ENCODE measurements at places on chromosomes 16 and 17.
A peak's percentile ranks its signal among the peaks of the same experiment; 100 is the strongest.

DNA sequence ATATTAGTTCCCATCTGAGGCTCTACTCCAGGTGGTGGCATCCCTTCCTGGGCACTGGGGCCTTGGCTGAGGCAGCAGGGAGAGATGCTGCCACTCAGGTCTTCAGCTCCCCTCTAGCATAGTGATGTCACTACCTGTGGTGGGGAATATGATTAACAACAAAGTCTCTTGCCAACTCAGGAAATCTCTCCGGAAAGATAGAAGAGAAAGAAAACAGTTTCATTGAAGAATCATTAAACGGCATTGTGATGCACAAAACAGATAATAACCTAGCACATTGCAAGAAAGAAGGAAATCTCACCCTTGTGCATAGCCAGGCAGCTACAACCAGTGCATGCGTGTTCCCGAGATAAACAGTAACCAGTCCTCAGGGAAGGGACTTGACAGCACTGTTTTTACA, 12.2 kb upstream of the ZNF267 start:
- DNase-seq: no peak

DNA sequence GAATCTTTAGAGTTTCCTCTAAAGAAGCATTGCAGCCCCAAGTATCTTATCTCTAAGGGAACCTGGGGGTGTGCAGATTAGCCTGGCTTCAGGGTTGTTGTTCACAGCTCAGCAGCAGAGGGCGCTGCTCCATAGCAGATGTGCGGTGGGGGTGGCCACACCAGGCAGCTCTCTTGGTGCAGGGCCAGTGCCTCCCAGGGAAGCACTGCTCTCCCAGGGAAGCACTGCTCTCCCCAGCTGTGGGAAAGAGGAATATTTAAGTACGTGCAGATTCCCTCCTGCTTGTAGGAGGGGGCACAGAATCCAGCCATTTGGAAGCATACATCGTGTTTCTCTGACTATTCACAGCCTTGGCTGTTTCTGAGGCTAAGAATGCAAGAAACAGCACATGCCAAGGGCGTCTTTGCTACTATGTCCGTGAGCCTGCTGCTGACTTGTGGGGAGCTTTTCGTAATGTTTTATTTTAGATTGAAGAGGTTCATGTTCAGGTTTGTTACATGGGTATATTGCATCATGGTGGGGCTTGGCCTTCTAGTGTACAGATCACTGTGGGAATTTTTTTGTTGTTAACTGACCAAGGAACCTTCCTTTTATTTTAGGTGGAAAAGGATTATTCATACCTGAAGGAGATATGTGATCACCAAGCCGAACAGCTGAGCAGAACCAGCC, 217.8 kb downstream of the SPECC1 start:
- peak; percentile 57 for DNase-seq

DNA sequence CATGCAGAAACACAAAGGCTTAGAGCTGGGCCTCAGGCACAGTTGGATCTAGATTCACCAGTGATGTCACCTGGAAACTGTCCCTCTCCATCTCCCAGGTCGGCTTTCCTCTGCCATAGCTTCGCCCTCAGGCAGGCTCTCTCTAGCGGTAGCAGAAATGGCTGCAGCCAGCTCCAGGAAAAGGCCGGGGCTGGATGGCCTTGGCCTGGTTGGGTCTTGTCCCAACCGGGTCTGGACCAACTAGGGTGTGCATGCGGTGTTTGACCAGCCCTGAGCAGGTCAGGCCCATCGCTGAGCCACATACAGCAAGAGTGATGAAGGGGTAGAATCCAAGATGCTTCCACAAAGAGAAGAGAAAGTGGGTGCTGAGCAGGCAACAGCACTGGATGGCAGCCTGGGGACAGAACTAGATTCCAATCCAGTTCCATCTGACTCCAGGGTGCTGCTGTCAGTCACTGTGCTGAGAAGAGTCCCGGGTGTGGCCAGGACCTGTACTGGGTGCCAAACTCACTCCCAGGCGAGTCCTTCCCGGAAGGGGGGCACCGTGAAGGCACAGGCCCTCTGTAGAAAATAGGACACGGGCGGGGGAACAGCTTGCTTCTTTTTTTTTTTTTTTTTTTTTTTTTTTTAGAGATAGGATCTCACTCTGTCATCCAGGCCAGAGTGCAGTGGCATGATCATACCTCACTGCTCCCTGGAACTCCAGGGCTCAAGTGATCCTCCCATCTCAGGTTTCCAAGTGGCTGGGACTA, 51.8 kb downstream of the SOCS3 start:
- DNase-seq: no peak

GRCh38 chr16:14329727-14330350, 258.7 kb downstream of the MRTFB start:
- no peak for DNase-seq

DNA sequence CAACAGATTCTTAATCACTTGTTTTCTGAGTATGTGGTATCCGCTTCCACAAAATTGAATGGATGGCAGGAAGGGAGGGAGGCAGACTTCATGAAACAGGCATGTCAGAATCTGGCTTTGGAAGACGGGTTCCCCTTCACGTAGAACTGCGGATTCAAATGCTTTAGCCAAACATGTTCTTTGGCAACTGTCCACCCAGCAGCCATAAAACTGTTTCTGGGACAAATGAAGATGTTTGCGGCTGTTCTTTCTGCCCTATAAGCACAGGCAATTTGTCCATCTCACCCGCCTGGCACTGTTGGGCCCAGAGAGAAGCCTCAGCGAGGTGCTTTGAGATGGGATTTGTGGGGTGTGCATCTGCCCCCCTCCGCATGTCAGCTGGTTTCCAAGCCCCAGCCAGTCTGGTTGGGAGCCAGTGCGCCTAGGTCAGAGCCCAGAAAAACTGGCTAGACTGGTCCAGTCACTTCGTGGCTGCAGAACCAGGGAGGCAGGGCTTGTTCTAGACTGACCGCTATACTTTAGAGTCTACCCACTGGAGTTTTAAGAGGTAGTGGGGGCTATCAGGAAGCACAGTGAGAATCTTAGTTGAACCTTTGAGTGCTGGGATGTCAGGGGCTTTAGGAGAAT, 6.3 kb downstream of the CRHR1 start:
- no peak for DNase-seq

Measured in stimulated activated CD8-positive, alpha-beta memory T cell treated with anti-CD3 and anti-CD28 coated beads, Interleukin-2, amount 100 ng/mL, for 1 hour (primary cell).